ENCODE measurements at places on chromosomes 12 and 14.
A peak's percentile ranks its signal among the peaks of the same experiment; 100 is the strongest.

DNA sequence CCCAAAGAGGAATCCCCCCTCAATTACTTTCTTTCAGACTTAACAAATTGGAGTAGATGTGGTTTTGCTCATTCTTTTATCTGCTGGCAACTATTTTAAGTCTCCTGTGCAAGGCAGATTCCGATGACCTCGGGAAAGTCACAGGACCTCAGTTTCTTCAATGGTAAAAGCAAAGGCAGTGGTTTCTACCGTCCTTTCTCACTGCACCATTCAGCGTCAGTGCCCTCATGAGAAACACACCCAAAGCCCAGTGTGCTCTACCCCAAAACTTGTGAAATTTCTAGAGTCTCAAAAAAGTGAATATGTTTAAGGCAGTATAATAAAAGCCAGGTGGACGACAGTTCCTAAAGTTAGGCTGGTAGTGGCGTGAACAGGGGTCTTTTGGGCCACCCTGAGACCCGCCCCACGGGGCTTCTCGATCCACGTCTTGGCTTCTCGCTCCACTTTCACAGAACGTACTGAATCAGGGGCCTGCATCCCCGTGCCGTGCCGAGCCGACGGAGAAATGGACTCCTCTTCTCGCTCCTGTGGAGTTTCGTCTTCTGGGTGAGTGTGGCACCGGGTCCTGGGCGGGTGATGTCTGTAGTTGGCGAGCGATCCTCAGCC is 1.3 kb upstream of the ARHGAP5 start:
- peak; percentile 34 for DNase-seq

- no peak for DNase-seq
Measured at GRCh38 chr12:109818253-109818652, 14.9 kb downstream of the TRPV4 start.

GRCh38 chr14:32203928-32204357 is 874 bp upstream of the RNU6-8 start:
- no peak for DNase-seq

DNA sequence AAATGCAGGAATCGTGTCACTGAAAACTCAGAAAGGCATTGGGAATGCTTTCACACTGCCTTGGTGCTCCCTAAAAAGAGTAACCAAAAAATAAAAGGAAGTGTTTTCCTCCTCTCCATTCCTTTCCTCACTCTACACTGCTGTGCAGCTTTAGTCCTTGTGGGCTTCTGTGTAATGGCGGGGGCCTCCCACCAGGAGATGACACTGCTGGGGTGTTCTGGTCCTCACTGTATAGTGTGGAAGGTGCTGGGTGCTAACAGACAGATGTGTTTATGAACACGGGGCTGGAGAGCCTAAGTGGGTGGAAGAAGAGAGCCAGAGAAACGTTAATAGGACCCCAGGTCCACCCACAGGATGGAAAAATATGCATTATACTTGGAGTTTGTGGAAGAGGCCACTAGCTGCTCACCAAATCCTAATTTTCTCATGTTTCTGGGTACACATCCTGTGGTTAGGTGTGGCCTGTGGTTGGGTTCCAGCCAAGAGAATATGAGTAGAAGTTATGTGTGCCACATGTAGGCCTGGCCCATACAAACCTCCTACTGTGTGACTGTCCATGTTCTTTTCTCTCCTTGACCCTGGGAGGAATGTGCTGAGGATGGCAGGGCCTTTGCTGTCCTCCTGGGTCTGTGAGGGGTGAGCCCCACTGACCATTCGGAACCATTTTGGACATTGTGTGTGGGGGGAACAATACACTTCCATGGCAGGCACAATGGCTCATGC is 14.0 kb upstream of the C1S start:
- no peak for DNase-seq

GRCh38 chr14:54627540-54628363 is 60.8 kb downstream of the SAMD4A start:
- no peak for DNase-seq

Measured in HEK293T (cell line).